ENCODE measurements at places on chromosomes 5 and 9. TPM values are rescaled to one million over a fixed set of nuclear protein-coding genes. Genes with fewer than 3 reads are reported as not detected.

DNA sequence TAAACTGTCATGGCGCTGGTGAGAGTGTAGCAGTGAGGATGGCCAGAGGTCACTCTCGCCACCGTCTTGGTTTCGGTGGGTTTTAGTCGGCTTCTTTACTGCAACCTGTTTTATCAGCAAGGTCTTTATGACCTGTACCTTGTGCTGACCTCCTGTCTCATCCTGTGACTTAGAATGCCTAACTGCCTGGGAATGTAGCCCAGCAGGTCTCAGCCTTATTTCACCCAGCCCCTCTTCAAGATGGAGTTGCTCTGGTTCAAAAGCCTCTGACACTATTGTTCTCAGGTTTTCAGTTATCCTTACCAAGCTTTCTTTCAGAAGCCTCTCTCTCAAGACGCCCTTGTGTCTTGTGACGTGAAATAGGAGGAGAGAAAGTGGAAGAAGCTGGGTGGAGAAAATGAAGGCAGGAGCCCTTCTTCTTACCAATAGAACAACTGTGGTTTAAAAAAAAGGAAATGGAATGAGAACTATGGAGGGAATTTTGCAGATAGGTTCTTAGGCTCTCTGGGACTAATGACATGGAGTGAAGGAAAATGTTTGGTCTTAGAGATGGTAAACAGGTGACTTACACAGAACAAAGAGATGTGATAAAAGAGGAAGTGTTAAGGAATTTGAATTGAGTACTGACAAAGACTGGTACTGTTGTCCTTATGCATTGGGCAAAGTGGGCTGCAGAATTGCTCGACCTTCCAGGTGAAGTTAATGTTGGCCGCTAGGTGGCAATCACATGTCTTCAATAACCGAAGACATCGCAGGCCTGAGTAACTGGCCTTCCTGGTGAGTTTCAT, 133.3 kb upstream of the RAI14 start:
- H3K4me3 ChIP-seq = no peak overlapping the region
- no peaks in the 10 kb centered on the region for H3K27me3 ChIP-seq
- H3K4me1 ChIP-seq = peaks cover 6% of the 10 kb centered on the region
- H3K27ac ChIP-seq = no peak overlapping the region

GRCh38 chr9:127541865-127542264, 70.2 kb upstream of the STXBP1 start:
- H3K27ac ChIP-seq = peak overlapping the region; percentile 54
- H3K36me3 ChIP-seq = no peaks in the 10 kb centered on the region
- H3K4me3 ChIP-seq = no peak overlapping the region

DNA sequence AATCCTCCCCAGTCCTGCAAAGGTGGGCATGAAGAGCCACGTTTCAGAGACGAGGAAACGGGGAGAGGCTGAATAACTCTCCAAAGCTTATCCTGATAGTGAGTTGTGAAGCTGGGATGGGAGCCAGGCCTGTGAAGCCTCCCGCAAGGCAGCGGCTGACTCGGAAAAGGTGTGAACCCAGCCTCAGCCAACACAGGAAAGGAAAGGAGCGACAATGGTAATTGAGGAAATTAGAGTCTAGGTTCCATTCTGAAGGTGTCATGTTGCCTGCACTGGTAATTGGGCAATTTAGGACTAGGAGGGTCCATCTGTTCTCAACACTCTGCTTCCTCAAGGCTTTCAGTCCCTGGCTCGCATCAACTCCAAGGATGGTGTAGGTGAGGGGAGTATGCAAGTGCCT, 83.4 kb downstream of the LIFR start:
- peaks cover 26% of the 10 kb centered on the region for H3K4me1 ChIP-seq
- peaks cover 2% of the 10 kb centered on the region for H3K27me3 ChIP-seq
- peak; percentile 43 for DNase-seq

DNA sequence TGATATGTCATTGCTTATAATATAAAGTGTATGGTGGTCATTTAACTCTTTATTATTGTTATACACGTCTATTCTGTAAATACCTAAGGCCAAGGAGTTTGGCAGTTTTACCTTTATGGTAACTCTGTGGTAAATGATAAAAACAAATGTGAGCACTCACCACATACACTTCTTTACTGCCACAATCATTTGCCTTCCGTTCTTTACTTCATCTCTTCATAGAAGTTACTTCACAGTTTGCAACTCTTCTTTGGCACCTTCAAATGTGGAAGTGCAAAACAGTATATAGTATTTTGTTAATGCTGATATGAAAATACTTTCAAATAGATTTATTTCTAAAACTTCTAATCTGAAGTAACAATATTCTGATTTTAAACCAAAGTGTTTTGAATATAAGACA, 4.4 kb upstream of the MEF2C start:
- H3K36me3 ChIP-seq = no peaks in the 10 kb centered on the region
- DNase-seq = no peak
- H3K27me3 ChIP-seq = no peaks in the 10 kb centered on the region
- H3K4me3 ChIP-seq = no peak overlapping the region
- H3K27ac ChIP-seq = peak overlapping the region; percentile 93
- H3K4me1 ChIP-seq = no peaks in the 10 kb centered on the region

DNA sequence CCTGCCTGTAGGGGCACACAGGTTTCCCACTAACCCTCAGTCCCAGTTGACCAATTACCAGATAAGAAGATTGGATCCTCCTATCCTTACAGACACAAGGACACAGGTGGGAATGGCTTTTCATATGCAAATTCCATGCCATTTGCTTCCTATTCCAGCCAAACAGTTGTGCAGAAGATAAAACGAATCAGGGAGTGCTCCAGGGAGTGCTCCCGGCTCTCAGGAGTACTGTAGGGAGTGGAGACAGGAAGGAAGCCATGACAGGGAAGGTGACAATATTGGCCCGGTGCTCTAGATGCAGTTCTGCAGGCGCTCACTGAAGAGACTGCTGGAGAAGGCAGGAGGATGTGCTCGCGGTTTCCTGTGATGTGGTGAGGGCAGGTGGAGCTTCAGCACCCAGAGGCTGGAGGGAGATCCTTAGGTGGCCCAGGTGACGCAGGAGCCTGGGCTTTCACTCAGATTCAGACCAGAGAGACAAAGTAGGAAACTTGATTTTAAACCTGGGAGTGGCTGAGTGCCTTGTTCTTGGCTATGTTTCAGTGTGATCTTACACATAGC, 260.0 kb downstream of the AUH start:
- H3K36me3 ChIP-seq = no peaks in the 10 kb centered on the region
- H3K4me3 ChIP-seq = no peak overlapping the region
- no peak overlapping the region for H3K27ac ChIP-seq
- H3K4me1 ChIP-seq = peaks cover 15% of the 10 kb centered on the region

- H3K4me1 ChIP-seq = no peaks in the 10 kb centered on the region
- DNase-seq = no peak
- no peak overlapping the region for H3K27ac ChIP-seq
- H3K4me3 ChIP-seq = no peak overlapping the region
Measured at GRCh38 chr9:91395106-91395552, 28.5 kb downstream of the NFIL3 start.

DNA sequence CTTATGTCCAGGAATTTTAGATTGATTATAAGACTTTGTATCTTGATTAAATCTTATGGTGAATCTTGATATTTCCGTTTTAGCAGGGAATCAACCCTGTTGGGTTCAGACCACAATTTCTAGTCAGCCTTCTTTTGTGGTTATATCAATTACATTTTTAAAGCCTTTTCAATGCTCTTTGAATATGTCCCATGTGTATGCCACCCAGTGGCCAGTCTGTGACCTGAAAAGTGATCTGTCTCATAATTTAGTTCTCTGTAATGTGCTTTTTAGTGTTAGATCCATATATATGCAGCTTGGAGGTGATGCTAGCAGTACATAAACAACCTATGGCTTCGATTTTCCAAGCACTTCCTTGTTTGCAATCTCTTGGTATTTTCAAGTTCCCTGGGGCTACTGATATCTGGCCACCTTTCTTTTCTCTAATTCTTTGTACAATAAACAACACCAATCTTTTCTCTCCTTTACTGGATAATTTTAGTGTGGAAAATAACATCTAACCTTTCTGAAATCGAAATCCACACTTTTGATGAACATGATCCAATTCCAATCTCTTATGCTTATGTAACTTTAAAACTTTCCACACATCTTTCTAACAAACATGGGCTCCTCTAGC, 28.8 kb downstream of the PDE8B start:
- peaks cover 3% of the 10 kb centered on the region for H3K4me1 ChIP-seq
- H3K36me3 ChIP-seq = no peaks in the 10 kb centered on the region
- no peak overlapping the region for H3K4me3 ChIP-seq
- no peak for DNase-seq

GRCh38 chr9:136720251-136720897, 8.0 kb downstream of the DIPK1B start:
- no peak overlapping the region for H3K4me3 ChIP-seq
- H3K36me3 ChIP-seq = peaks cover 4% of the 10 kb centered on the region
- H3K4me1 ChIP-seq = peaks cover 7% of the 10 kb centered on the region
- H3K27me3 ChIP-seq = no peaks in the 10 kb centered on the region

- no peaks in the 10 kb centered on the region for H3K36me3 ChIP-seq
- no peak overlapping the region for H3K4me3 ChIP-seq
- H3K27ac ChIP-seq = no peak overlapping the region
- DNase-seq = no peak
Measured at GRCh38 chr5:14615365-14615764, 33.8 kb downstream of the OTULINL start.

DNA sequence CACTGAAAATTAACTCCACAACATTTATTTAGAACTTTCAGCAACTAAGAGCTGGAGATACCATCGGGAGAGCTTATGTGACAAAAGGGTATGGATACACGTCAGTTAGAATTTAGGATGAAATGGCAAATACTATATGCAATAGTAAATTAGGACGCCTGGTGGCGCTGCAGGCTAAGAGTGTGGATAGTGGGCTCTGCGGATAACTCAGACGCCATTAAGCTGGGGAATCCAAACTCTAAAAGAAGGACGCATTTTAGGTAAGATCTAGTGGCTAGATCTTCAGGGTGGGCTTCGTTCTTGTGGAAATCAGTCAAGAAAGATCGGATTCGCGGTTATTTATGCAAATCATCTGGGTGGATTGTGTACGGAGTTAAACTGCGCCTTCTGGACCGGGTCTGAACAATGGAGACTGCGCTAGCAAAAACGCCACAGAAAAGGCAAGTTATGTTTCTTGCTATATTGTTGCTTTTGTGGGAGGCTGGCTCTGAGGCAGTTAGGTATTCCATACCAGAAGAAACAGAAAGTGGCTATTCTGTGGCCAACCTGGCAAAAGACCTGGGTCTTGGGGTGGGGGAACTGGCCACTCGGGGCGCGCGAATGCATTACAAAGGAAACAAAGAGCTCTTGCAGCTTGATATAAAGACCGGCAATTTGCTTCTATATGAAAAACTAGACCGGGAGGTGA, at the start of gene PCDHB5:
Gene PCDHB5 (plus strand): TSS at position 177 of the 688 bp plus-strand sequence. CDS start 229 bp downstream, at position 406.
- peak; percentile 88 for DNase-seq
- no peaks in the 10 kb centered on the region for H3K36me3 ChIP-seq
- H3K4me1 ChIP-seq = peaks cover 3% of the 10 kb centered on the region
- H3K27me3 ChIP-seq = no peaks in the 10 kb centered on the region
- no peak within 1 kb of the TSS for H3K27ac ChIP-seq
- H3K4me3 ChIP-seq = peak within 1 kb of the TSS; percentile 57

- no peaks in the 10 kb centered on the region for H3K27me3 ChIP-seq
- no peaks in the 10 kb centered on the region for H3K36me3 ChIP-seq
- DNase-seq = no peak
- H3K4me1 ChIP-seq = no peaks in the 10 kb centered on the region
- H3K27ac ChIP-seq = no peak overlapping the region
Measured at GRCh38 chr9:76534026-76534425, 75.0 kb downstream of the GCNT1 start.

GRCh38 chr5:81768935-81769452, 18.1 kb upstream of the SSBP2 start:
- H3K27ac ChIP-seq = no peak overlapping the region
- H3K4me1 ChIP-seq = no peaks in the 10 kb centered on the region
- no peaks in the 10 kb centered on the region for H3K27me3 ChIP-seq
- no peaks in the 10 kb centered on the region for H3K36me3 ChIP-seq
- no peak for DNase-seq

GRCh38 chr5:164375051-164375450, 869.6 kb downstream of the MAT2B start:
- no peaks in the 10 kb centered on the region for H3K27me3 ChIP-seq
- no peaks in the 10 kb centered on the region for H3K36me3 ChIP-seq
- no peak overlapping the region for H3K4me3 ChIP-seq
- no peak for DNase-seq

- H3K27me3 ChIP-seq = no peaks in the 10 kb centered on the region
- H3K4me1 ChIP-seq = no peaks in the 10 kb centered on the region
- H3K27ac ChIP-seq = no peak overlapping the region
- H3K36me3 ChIP-seq = no peaks in the 10 kb centered on the region
- no peak for DNase-seq
Measured at GRCh38 chr5:96293966-96294883, 138.8 kb downstream of the PCSK1 start.

GRCh38 chr9:119304555-119304954, 64.7 kb downstream of the BRINP1 start:
- H3K4me3 ChIP-seq = no peak overlapping the region
- H3K4me1 ChIP-seq = no peaks in the 10 kb centered on the region
- no peak for DNase-seq
- no peak overlapping the region for H3K27ac ChIP-seq

DNA sequence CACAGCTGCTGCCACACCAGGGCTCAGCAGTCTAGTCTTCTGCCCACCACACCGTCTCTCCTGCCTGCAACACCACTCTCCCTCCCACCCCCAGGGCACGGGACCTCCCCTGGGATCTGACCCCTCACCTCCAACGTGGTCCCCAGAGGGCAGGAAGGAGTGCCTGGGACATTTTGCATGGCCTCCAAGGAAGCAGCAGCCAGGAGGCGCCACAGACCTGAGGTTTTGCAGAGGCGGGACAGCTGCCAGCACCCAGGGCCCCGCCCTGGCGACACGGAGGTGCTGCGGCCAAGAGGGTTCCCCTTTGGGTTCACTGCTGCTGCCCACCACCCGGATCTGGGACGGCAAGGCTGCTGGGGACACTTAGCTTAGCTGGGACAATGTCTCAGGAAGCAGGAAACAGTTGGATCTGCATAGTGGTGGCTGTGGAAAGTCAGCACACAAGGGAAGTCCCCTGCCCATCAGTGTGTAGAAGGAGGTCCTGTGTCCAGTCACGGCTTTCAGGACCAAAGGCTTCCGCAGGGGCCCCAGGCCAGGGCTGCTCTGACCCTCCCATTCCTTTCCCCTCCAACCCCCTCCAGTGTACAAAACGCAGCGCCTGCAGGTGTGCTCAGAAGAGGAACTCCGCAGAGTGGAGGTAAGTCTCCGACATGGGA, 13.8 kb downstream of the PROP1 start:
- DNase-seq = peak; percentile 66
- H3K4me1 ChIP-seq = peaks cover 3% of the 10 kb centered on the region
- H3K27ac ChIP-seq = no peak overlapping the region
- no peaks in the 10 kb centered on the region for H3K36me3 ChIP-seq
- no peaks in the 10 kb centered on the region for H3K27me3 ChIP-seq
- H3K4me3 ChIP-seq = no peak overlapping the region

MSMP gene
- not detected for total RNA-seq

HRCT1 gene
- total RNA-seq = 2.5 TPM

All from testis (tissue), 5 donors.